NCI-H2081 (cell line): ENCODE measurements at places on chromosomes 4 and X.

- DNase-seq = no peak
These were observed 108.4 kb downstream of the GUCY2F start for GRCh38 chrX:109373468-109373867.

DNA sequence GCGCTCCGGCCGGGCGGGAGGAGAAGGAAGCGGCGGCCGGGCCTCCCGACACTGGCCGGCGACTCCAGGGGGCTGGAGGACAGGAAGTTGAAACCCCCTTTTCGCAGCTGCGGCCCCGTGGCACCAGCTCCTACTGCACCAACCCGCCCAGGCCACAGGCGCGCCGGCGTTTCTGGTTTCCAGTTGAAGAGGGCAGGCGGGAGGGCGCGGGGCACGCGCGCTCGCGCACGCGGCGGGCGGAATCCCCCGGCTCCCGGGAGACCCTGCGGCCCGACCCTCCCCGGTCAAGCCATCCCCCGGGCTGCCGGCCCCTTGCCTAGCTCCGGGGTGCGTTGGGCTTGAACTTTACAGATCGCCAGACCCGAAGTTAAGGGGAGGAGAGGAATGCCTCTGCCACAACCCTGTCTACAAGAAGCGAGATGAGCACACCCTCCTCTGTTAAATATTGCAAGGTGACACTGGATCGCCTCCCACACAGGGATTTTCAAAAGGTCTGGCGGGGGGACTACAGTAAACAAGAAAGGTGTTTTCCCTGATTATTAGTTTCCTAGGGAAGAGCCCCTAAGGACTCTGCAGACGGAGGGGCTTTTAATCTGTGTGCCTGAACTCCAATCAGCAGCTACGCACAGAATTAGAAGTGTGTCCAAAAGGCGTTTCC, 1.4 kb downstream of the ELOVL6 start:
- DNase-seq = no peak

- DNase-seq = no peak
These were observed 157.8 kb downstream of the ANTXR2 start for GRCh38 chr4:79915246-79915645.

GRCh38 chrX:2548711-2549423, 48.1 kb upstream of the DHRSX start:
- DNase-seq = no peak

- DNase-seq = no peak
These were observed 26.6 kb downstream of the ZRSR2 start for GRCh38 chrX:15816886-15817285.

GRCh38 chr4:5845035-5845905, 47.6 kb downstream of the CRMP1 start:
- no peak for DNase-seq

- DNase-seq = no peak
These were observed 90.7 kb downstream of the CLDN22 start for GRCh38 chr4:183229397-183229796.

DNA sequence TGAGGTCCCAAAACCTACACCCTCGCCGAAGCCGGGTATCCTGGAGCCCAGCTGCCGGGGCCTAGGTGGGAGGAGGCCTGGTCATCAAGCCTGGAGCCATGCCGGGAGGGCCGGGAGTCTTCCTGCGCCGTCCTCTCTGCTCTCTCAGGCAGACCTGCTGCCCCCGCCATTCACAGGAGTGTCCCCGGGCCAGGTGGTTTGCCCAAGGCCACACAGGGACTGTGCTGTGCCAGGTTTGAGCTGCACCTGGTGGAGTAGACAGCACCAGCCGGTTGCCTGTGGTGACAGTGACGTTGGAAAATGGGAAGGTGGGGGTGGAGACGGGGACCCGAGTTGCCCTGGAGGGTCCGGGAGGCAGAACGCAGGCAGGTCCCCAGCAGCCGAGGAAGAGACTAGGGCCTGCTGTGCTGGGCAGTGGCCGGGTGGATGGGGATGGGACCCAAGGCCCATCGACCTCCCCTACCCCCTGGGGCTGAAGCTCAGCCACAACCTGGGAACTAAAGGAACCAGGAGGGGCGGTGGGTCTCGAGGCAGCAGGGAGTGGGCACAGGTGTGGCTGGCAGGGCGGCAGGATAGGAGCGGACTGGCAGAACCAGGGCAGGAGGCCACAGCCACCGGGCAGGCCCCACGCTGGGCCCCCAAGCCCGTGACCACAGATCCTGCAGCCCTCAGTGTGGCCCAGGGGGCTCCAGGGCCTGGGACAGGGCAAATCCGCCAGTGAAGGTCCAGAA, 9.5 kb downstream of the DOK7 start:
- DNase-seq = no peak

- DNase-seq = no peak
These were observed 286.0 kb upstream of the RASGEF1B start for GRCh38 chr4:81757691-81758090.

- peak; percentile 73 for DNase-seq
These were observed 144.8 kb downstream of the SHROOM3 start for GRCh38 chr4:76579596-76580375.
